ENCODE measurements at places on chromosomes 4 and X.

- no peak for DNase-seq
Measured at GRCh38 chr4:5991405-5991804, 26.8 kb downstream of the C4orf50 start.

GRCh38 chr4:116638592-116638991 is 446.8 kb downstream of the TRAM1L1 start:
- DNase-seq, result no peak

DNA sequence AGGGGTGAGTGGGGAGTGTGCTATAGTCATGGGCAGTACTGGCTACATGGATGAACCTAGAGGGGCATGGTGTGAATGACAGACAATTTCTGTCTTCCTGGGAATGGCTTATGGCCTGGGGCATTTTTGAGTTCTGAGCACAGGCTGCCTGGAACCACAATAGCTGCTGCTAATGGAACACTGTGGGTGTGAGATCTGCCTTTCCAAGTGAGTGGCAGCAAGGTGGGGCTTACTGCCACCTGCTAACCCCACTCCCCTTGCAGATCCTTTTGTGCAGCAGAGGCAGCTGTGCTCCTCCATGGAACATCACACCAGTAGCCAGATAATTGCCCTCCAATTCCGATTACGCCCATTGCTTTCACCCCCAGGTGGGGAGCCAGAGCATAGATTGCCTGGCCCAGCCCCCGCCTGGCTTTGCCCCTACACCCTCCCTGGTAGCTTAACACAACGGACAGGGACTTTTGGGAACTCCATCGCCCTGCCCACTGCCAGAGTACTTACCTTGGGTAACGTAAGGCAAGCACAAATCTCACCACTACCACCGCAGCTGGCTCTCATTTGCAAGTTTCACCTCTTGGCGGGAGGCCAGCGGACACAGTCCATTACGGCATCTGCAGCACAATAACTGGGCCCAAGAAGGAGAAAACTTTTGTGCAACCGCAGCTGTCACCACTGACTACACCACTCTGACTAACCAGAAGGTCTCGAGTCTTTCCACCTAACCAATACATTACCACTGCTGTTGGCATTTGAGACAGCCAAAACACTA is 421.2 kb upstream of the NWD2 start:
- DNase-seq, result no peak

DNA sequence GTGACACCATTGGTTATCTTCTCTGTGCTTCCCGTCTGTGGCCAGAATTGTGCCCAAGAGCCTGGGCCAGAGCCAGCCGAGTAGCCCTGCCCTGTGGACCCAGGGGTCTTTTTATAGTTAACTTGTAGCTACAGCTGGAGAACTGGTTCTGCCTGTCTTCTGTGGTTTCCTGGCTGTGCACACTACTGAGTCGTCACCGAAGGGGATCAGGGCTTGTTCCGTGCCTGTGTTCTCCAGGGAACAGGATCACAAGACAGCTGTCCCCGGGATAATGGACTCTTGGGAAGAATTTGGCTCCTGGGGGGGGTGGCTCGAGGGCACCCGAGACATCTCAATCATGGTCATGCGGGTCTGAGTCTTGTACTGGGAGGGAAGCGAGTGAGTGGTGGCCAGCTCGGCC is 22.1 kb upstream of the OPN1LW start:
- DNase-seq, result no peak

DNA sequence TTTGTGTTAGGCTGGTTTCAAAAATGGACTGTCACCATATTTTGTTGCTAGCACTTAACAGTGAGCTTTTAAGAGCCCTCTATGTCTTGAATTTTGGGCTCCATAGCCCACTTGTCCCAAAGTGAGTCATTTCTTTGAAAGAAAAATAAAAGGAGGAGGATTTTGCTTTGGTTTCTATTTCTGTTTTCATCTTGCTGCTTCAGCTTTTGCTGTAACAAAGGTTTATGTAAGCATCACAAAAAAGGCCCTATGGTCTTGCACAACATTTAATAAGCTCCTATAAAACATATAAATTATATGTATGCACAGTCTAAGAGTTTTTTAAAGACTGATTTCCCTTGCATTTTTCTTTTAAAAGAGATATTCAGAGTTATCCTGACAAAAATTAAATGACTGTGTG is 105.2 kb downstream of the PHOX2B start:
- DNase-seq, result no peak

DNA sequence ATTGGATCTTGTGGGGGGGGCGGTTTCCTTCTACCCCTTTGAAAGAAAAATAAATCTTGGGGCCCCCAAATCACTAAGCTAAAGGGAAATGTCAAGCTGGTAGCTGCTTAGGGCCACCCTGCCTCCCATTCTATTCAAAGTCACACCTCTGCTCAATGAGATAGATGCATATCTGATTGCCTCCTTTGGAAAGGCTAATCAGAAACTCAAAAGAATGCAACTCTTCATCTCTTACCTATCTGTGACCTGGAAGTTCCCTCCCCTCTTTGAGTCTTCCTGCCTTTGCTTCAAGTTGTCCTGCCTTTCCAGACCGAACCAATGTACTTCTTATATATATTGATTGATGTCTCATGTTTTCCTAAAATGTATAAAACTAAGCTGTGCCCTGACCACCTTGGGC is 7.0 kb downstream of the C4orf51 start:
- no peak for DNase-seq

- no peak for DNase-seq
Measured at GRCh38 chr4:24780936-24781495, 14.4 kb upstream of the SOD3 start.

DNA sequence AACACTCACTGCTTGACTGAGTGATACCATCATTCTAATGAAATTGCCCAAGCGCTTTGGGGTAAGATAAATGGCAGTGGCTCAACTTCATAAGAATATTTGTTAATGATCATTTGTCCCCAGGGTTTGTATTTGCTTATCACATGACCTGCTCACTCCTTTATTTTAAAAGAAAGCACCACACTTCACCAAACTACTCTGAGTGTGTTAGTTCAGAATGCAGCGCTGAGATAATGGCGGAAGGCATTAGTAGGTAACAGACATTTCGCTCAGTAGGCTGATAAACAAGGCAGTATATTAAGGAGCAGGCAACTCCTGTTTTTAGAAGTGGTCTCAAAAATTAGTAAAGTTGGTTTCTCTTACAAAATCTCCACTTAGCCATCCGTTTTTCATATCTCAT is 1.6 kb downstream of the SNX25 start:
- DNase-seq, result peak; percentile 32
